ENCODE measurements at places on chromosomes 11 and 22. TPM values are rescaled to one million over a fixed set of nuclear protein-coding genes. Genes with fewer than 3 reads are reported as not detected.

DNA sequence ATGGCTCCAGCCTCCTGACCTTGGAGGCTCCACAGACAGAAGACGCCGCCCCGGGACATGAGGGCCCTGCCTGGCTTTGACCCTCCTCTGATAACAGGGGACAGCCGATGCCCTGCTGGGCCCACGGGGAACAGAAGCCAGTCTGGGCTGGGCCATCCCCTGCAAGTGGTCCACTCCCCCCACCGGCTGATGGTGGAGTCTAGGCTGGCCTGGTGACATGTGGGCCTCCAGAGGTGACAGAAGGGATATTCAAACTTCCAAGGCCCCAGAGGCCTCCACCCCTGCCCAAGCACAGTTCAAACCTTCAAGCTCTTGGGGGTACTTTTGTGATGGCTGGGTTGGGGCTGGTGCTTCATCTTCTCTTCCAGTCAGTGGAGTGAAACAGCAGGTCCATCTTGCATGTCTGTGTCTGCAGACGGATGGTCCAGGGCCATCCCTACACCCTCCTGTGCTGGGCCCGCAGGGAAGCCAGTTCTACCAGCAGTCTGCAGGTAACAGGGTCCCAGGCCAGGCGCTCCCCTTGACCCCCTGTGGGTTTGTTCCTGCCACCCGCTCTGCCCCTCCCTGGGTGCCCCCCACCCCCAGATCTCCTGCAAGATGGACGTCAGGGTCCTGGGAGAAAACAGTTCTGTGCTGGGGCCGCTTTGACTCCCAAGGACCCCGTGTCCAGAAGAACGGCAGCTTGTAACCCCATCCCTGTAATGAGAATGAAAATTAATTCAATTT, 929.9 kb downstream of the BRD1 start:
- no peak overlapping the region for H3K27ac ChIP-seq
- peaks cover 4% of the 10 kb centered on the region for H3K27me3 ChIP-seq

Gene DDTL
- 3.5 TPM for total RNA-seq

DNA sequence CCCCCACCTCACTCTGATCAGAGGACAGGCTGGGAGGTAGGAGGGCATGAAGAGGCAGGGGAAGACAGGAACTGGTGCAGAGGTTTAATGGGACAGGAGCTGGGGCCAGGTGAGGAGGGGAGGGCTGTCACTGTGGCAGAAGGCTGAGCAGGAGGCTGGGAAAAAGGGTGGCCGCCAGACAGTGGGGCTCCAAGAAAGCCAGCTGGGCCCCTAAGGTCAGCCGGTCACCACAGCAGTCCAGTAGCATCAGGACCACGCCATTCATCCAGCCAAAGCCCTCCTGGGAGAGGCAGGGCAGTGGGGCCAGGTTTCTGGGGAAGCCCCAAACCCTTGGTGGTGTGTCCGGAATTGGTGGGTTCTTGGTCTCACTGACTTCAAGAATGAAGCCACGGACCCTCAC, 8.5 kb upstream of the TREH start:
- no peak overlapping the region for H3K4me3 ChIP-seq
- H3K36me3 ChIP-seq, result peaks cover 4% of the 10 kb centered on the region
- peak overlapping the region; percentile 81 for H3K27ac ChIP-seq
- DNase-seq, result no peak
- peaks cover 9% of the 10 kb centered on the region for H3K27me3 ChIP-seq

GRCh38 chr11:77506857-77507256, 33.0 kb upstream of the PAK1 start:
- peaks cover 4% of the 10 kb centered on the region for H3K36me3 ChIP-seq
- H3K27ac ChIP-seq, result peak overlapping the region; percentile 67
- no peak overlapping the region for H3K4me3 ChIP-seq
- no peak for DNase-seq

GRCh38 chr11:79481795-79482194, 41.0 kb upstream of the TENM4 start:
- H3K4me3 ChIP-seq, result no peak overlapping the region
- no peaks in the 10 kb centered on the region for H3K36me3 ChIP-seq
- H3K4me1 ChIP-seq, result peaks cover 3% of the 10 kb centered on the region

- DNase-seq, result peak; percentile 95
- H3K36me3 ChIP-seq, result no peaks in the 10 kb centered on the region
- no peaks in the 10 kb centered on the region for H3K27me3 ChIP-seq
- peak within 1 kb of the TSS; percentile 94 for H3K27ac ChIP-seq
- H3K4me3 ChIP-seq, result peak within 1 kb of the TSS; percentile 96
Observed at GRCh38 chr22:50507421-50507990, at the start of gene LMF2. Gene LMF2, minus strand, starts transcription at chr22:50507702. Its CDS starts 27 bp downstream, at chr22:50507675.

DNA sequence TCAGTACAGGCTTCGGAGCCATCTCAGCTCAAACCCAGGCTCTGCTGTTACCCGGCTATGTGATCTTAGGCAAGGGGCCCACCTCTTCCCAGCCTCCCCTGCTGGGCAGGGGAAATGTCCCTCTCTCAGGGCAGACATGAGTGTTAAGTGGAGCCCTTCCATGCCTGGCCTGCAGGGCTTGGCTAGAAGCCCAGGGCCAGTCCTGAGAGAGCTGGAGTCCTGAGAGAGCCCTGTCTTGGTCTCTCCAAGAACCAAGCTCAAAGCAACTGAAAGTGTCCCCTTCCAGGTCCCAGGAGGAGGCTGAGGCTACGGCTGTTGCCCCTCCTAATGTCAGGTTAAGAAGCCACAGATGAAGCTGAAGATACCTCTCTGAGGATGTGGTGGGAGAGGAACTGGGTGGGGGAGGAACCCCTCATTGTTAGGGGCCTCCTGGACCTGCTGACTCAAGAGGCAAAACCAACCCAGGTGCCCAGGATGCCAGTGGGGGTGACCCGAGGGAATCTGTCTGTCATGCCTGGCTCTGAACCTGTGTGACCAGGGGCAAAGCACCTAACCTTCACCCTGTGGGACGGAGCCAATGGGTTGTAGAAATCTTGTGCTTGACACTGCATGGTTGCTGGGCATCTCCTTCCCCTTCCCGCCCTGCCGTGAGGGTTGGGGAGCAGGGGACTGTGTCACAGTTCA, 4.2 kb downstream of the ZP1 start:
- no peak overlapping the region for H3K4me3 ChIP-seq
- H3K27ac ChIP-seq, result peak overlapping the region; percentile 11

DNA sequence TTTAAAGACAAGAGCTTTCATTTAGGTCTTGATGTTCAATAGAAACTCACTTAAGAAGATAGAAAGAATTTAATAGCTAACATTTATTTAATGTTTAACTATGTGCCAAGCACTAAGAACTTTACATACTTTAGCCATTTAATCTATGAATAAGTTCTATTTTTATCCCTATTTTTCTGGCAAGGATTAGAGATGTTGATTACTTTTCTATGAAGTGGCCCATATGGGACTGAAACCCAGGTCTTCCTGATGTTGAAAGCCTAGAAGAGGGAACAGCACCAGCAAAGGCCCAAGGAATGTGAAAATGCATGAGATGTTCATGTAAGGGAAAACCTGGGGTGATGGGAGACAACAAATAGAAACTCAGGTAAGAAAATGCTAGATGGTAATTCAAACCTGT, 15.4 kb upstream of the TBCEL start:
- H3K27ac ChIP-seq, result no peak overlapping the region
- H3K4me1 ChIP-seq, result no peaks in the 10 kb centered on the region
- H3K27me3 ChIP-seq, result peaks cover 20% of the 10 kb centered on the region
- no peaks in the 10 kb centered on the region for H3K36me3 ChIP-seq
- no peak overlapping the region for H3K4me3 ChIP-seq
- DNase-seq, result no peak

GRCh38 chr11:15446929-15447328, 332.2 kb downstream of the INSC start:
- H3K4me3 ChIP-seq, result no peak overlapping the region
- no peak for DNase-seq
- no peaks in the 10 kb centered on the region for H3K27me3 ChIP-seq
- H3K4me1 ChIP-seq, result no peaks in the 10 kb centered on the region

Gene MDK
- 2.6 TPM for total RNA-seq

GRCh38 chr11:808427-809286, 1.1 kb upstream of the RPLP2 start:
- no peak for DNase-seq
- H3K4me1 ChIP-seq, result peaks cover 21% of the 10 kb centered on the region
- no peaks in the 10 kb centered on the region for H3K27me3 ChIP-seq
- peaks cover under 1% of the 10 kb centered on the region for H3K36me3 ChIP-seq

Gene ANKK1
- 2.4 TPM for total RNA-seq

Gene GPR152
- not detected for total RNA-seq

DNA sequence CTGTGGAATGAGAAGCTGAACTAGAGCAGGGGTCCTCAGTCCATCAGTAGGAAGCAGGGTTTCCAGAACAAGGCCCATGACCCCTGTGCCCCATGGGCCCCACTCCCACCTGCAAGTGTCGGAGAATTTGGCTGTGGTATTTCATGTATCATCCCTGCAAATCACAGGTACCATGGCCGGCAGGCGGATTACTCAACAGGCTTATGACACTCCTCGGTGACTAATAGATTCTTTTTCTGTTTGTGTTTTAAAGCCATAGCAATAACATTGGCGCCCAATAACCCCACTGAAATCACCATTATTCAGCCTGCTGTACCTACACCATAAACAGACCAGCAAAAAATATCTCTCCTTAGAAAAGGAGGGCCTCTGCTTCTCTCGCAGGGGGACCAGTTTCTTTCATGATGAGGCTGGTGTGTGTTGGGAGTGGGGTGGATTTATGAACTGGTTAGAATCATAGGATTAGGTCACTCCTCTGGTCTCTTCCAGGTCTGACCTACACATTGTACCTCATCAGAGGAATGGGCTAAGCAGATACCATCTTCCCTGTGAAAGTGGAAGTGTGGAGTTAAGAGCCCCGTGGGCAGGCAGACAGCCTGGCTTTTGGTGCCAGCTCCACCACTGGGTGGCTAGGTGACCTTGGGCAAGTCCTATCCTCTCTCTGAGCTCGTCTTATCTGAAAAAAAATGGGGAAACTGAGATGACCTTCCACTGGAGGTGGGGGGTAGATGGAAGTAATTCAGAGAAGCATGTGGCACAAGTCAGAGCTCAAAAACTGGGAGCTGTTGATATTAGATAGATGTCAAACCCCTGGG, 60.2 kb upstream of the WNT11 start:
- no peak overlapping the region for H3K27ac ChIP-seq
- peaks cover 5% of the 10 kb centered on the region for H3K4me1 ChIP-seq
- peaks cover 15% of the 10 kb centered on the region for H3K27me3 ChIP-seq
- DNase-seq, result no peak
- H3K36me3 ChIP-seq, result no peaks in the 10 kb centered on the region

DNA sequence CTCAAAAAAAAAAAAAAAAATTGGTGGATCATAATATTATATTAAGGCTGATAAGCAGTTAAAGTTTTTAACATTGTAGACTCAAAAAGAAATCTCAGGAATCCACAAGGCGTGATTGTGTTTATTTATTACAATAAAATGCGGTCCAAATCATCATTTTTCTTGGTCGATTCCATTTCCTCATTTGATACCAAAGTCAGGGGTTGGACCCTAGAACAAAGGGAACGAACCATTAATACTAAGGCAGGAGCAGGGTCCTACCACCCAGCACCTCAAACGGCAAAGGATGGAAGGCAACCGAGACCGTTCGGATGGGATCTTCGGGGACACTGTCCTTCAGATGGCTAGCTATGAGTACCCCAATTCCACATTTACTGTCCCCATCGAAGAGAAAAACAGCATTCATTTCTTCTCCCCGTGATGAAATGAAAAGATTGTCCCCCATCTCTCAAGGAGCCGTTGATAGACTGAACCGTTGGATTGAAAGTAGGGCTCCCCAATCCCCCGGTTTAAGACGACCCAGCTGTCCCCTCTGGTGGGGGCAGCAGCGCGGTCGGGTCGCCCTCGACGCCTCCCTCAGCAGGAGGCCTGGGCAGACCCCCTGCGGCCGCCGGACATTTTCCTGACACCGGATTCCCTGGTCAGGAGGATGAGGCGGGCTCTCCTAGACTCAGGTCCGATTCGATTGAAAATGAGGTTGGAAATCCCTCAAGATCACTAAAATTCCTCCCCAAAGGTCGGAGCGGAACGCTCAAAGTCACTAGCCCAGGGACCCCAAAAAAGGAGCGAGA, 607 bp downstream of the DMC1 start:
- H3K27me3 ChIP-seq, result no peaks in the 10 kb centered on the region
- peaks cover 10% of the 10 kb centered on the region for H3K4me1 ChIP-seq
- peak overlapping the region; percentile 94 for H3K4me3 ChIP-seq
- no peak for DNase-seq
- H3K36me3 ChIP-seq, result no peaks in the 10 kb centered on the region

- no peak overlapping the region for H3K4me3 ChIP-seq
- H3K4me1 ChIP-seq, result peaks cover 8% of the 10 kb centered on the region
- no peaks in the 10 kb centered on the region for H3K27me3 ChIP-seq
- H3K27ac ChIP-seq, result no peak overlapping the region
- H3K36me3 ChIP-seq, result no peaks in the 10 kb centered on the region
- no peak for DNase-seq
Observed at GRCh38 chr11:66365166-66365565, 6.4 kb downstream of the SLC29A2 start.

DNA sequence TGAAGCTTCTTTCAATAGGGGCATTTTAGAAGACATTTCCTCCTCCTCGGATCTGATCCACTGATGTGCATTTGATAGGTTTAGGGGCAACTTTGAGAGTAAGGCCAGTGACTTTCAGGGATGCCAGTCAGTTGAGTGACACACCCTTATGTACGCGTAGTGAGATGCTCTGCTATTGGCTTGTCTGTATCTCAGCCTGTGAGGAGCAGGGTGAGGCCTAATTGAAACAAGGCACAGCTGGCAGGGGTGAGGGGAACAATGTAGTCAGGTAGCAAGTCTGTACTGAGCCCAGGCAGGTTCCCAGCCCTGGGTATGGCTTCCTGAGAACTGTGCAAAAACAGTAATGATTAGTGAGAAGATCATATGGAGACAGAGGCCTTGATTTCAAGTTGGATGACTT, 61.5 kb downstream of the STIM1 start:
- H3K27me3 ChIP-seq, result no peaks in the 10 kb centered on the region
- peak overlapping the region; percentile 85 for H3K27ac ChIP-seq
- peaks cover 51% of the 10 kb centered on the region for H3K4me1 ChIP-seq
- DNase-seq, result no peak
- no peaks in the 10 kb centered on the region for H3K36me3 ChIP-seq

Gene BRSK2
- 0.25 TPM for total RNA-seq

DNA sequence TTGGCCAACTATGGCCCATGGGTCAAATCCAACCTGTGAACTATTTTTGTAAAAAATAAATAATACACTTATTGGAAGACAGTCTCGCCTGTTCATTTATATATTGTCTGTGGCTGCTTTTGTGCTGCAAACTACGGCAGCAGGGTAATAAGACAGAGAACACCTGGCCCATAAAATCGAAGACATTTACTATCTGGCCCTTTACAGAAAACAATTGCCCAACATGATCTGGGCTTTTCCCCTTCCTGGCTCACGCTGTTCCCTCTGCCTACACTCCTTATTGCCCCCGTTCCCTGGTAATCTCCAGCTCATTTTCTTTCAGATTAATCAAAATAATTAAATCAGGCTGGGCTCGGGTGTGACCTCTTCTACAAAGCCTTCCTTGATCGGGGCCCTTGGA, 5.6 kb downstream of the PLAAT2 start:
- H3K4me1 ChIP-seq, result peaks cover 31% of the 10 kb centered on the region
- H3K36me3 ChIP-seq, result no peaks in the 10 kb centered on the region
- no peak for DNase-seq
- H3K27ac ChIP-seq, result no peak overlapping the region
- H3K4me3 ChIP-seq, result no peak overlapping the region

GRCh38 chr11:45959851-45960250, 37.4 kb downstream of the LARGE2 start:
- DNase-seq, result no peak
- peaks cover 9% of the 10 kb centered on the region for H3K4me1 ChIP-seq
- H3K36me3 ChIP-seq, result peaks cover 6% of the 10 kb centered on the region
- no peaks in the 10 kb centered on the region for H3K27me3 ChIP-seq

Gene MICALL1
- total RNA-seq, result 21.9 TPM
